Thymus (tissue), 14 donors: ENCODE measurements at places on chromosomes 2 and 18. TPM values are rescaled to one million over a fixed set of nuclear protein-coding genes. Genes with fewer than 3 reads are reported as not detected.

- no peak for DNase-seq
These were observed 13.8 kb downstream of the EHD3 start for GRCh38 chr2:31247711-31248110.

PIK3C3 gene
- total RNA-seq: 54.4 TPM

FBLN7 gene
- 6.0 TPM for total RNA-seq

VSNL1 gene
- 0.47 TPM for total RNA-seq

GRCh38 chr2:121237980-121238665 lies 46.9 kb downstream of the TFCP2L1 start:
- DNase-seq: no peak

SPIRE1 gene
- 7.6 TPM for total RNA-seq

- no peak for DNase-seq
These were observed 29.9 kb upstream of the PPP1CB start for GRCh38 chr2:28721601-28722191.

FBXO15 gene
- 5.1 TPM for total RNA-seq

AMER3 gene
- total RNA-seq: under 0.01 TPM

DNA sequence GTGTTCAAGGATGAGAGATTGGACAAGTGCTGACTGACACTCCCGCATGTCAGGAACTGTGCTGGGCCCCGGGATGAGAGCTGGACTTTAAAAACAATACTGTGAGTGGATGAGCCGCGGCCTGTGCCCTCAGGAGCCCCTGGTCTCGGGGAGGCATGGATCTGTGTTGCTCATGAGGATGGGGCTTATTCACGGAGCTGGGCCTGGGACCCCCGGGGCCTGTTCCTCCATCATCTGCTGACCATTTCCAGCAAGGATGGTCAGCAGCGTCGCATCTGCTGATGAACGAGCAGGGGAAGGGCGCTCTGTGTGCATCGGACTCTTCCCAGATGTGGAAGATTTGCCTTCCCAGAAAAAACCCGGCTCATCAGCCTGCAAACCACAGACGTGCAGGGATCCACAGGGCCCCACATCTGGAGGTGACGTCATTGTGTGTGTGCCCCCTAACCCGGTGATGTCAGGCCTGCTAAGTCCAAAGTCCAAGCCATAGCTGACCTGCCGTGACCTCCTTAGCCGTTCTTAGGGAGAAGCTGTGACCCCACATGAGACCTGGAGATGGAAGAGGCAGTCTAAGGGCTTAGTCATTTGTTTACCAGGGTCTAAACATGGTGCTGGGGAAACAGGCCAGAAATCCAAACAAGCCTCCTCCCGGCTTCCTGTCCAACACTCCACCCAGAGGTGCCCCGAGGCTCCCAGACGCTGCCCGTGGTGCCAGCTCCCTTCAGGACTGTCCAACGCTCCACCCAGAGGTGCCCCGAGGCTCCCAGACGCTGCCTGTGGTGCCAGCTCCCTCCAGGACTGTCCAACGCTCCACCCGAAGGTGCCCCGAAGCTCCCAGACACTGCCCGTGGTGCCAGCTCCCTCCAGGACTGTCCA lies 143.9 kb downstream of the PXDN start:
- no peak for DNase-seq

- DNase-seq: no peak
These were observed 68.1 kb downstream of the CCDC178 start for GRCh38 chr18:33372442-33372841.

- DNase-seq: no peak
These were observed 936.6 kb upstream of the FANCL start for GRCh38 chr2:59177748-59178147.

- no peak for DNase-seq
These were observed 3.4 kb downstream of the CCDC93 start for GRCh38 chr2:118010473-118010872.

PAX8 gene
- 0.19 TPM for total RNA-seq

- DNase-seq: no peak
These were observed 120.6 kb downstream of the PRKRA start for GRCh38 chr2:178330175-178331017.

GRCh38 chr2:24016376-24016761 lies 6.5 kb downstream of the MFSD2B start:
- DNase-seq: no peak

DNA sequence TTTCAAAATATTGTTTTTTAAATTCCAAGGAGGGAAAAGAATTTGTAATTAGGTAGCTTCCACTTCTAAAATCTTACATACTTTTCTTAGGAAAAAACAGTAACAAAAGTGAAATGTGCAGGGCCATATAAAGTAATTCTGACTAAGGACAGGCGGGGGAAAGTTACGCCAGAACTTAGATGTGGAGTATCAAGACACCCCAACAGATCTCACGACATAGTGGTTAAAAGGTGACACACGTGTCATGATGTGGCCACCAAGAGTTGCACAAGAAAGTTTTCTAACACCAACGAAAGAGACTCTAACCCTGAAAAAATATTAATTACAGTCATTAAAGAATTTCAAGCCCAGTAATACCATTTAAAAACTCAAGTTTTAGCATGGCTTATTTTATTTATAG lies 51.0 kb downstream of the KIDINS220 start:
- DNase-seq: no peak

DNA sequence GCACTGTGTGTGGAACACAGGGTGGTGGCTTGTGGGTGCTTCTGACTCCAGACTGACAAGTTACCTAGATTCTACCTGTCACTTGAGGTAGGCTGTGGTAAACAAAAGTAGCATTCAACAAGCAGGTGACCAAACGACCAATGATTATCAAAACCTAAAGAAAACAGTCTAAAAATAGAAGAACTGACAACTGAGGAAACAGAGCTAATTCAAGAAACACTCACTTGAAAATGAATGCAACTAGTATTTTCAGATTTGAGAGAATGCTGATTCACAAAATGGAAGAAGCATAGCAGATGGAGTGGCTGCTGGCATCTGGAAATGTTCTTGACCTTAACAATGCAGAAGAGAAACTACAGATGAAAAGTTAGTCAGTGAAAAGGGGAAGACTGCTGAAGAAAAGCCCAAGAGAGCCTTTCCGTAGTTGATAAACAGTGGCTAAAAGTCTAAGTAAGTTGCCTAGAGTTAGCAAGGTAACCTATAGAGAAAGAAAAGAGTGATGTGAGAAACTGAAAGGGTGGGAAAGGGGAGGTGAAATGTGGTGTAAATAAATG lies 170.4 kb downstream of the NCK2 start:
- no peak for DNase-seq

MAP3K20 gene
- total RNA-seq: 11.2 TPM

GRCh38 chr2:3332133-3332532 lies 45.5 kb downstream of the EIPR1 start:
- DNase-seq: no peak

DNA sequence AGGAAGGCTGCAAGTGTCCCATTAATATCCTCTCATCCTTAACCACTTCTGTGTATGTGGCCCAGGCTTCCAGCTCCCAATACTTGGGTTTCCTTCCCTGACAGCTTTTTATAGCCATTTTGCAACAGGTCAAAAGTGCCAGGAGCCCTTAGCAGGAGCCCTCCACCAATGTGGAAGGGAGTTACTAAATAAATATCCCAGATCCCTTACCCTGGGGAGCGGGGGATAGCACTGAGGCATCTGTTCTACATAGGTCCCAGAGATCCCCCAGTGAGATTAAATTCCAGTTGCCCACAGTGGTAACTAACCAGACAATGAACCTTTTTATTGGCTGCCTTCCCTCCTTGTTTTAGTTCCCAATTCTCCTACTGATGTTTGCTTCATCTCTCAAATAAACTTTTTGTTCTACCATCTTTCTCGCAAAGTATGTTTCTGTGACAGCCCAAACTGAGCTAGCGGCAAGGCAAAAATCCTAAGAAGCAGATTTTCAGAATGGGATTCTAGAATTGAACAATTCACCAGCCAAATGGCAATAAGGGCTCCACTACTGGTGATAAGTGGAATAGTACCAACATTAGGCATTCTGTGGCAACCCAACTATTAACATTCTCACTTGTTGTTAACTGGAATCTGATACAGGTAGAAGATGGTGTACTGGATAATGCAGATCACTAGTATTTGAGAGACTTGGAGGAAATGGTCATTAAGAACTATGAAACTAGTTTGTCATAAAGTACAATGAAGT lies 83.9 kb upstream of the MAPRE2 start:
- no peak for DNase-seq

ROCK1 gene
- 37.6 TPM for total RNA-seq

SULT1C4 gene
- 3.6 TPM for total RNA-seq

- DNase-seq: no peak
These were observed 90.2 kb downstream of the ACTR2 start for GRCh38 chr2:65317841-65318240.

DSEL gene
- total RNA-seq: 3.0 TPM

- no peak for DNase-seq
These were observed 56.4 kb downstream of the GORASP2 start for GRCh38 chr2:170985407-170985806.
